ENCODE measurements at places on chromosomes 3 and 15. TPM values are rescaled to one million over a fixed set of nuclear protein-coding genes. Genes with fewer than 3 reads are reported as not detected.

SCAANT1 gene
- not detected for total RNA-seq

CHRM5 gene
- under 0.01 TPM for total RNA-seq

IL12A gene
- total RNA-seq = 0.17 TPM

TIMP4 gene
- total RNA-seq = 12.0 TPM
